Heart left ventricle (tissue), 16 donors: ENCODE measurements at places on chromosomes 13 and 19. TPM values are rescaled to one million over a fixed set of nuclear protein-coding genes. Genes with fewer than 3 reads are reported as not detected.

The MAST1 gene
- not detected for total RNA-seq

The LYPD3 gene
- total RNA-seq: 0.37 TPM

The UBE2S gene
- total RNA-seq: 29.1 TPM

The FAAP24 gene
- 0.25 TPM for total RNA-seq

The ZNF91 gene
- 147 TPM for total RNA-seq

The CD70 gene
- not detected for total RNA-seq

The GRK1 gene
- 0.21 TPM for total RNA-seq

DNA sequence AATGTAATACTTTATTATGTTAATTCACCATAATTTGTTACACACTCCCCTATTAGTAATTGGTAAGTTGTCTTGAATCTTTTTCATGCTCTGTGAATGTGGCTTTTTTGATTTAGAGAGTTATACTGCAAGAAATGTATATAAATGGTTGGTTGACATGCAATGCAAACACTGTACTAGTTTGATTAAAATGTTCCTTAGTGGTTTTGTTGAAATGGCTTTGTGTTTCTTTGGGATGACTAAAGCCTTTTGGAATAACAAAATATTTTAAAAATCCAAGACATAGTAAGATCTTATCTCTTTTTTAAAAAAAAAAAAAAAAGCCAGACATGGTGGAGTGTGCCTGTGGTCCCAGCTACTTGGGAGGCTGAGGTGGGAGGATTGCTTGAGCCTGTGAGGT is 10.5 kb downstream of the LAMP1 start:
- H3K36me3 ChIP-seq: peaks cover 70% of the 10 kb centered on the region
- no peaks in the 10 kb centered on the region for H3K27me3 ChIP-seq
- no peak overlapping the region for H3K27ac ChIP-seq
- H3K4me3 ChIP-seq: no peak overlapping the region
- no peak for DNase-seq

DNA sequence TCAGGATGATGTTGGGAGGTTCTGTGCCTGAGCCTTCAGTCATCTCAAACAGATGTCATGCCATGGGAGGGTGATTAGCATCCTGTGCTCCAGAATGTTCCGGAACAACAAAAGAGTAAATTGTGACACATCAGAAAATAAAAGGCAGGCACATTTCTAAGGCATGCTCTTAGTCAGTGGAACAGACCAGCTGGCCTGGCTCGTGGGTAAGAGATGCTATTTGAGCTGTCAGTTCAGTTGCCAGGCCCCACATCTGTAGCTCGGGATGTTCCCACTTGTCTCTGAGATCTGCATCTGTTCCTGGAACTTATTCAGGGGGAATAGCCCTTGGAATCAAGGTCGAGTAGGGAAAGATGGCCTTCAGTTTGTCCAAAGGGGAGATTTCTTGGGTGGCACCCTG is 26.0 kb downstream of the OLFM4 start:
- no peaks in the 10 kb centered on the region for H3K27me3 ChIP-seq
- H3K4me3 ChIP-seq: no peak overlapping the region
- no peak for DNase-seq
- H3K36me3 ChIP-seq: no peaks in the 10 kb centered on the region
- no peak overlapping the region for H3K27ac ChIP-seq
- H3K4me1 ChIP-seq: no peaks in the 10 kb centered on the region

GRCh38 chr13:34357435-34358232 is 539.7 kb downstream of the RFC3 start:
- DNase-seq: no peak
- no peak overlapping the region for H3K4me3 ChIP-seq
- H3K27ac ChIP-seq: no peak overlapping the region
- H3K27me3 ChIP-seq: no peaks in the 10 kb centered on the region
- H3K36me3 ChIP-seq: no peaks in the 10 kb centered on the region

GRCh38 chr13:99009987-99010551 is 32.2 kb upstream of the DOCK9 start:
- DNase-seq: no peak
- H3K27ac ChIP-seq: no peak overlapping the region
- H3K4me3 ChIP-seq: no peak overlapping the region
- H3K4me1 ChIP-seq: no peaks in the 10 kb centered on the region
- H3K27me3 ChIP-seq: no peaks in the 10 kb centered on the region

DNA sequence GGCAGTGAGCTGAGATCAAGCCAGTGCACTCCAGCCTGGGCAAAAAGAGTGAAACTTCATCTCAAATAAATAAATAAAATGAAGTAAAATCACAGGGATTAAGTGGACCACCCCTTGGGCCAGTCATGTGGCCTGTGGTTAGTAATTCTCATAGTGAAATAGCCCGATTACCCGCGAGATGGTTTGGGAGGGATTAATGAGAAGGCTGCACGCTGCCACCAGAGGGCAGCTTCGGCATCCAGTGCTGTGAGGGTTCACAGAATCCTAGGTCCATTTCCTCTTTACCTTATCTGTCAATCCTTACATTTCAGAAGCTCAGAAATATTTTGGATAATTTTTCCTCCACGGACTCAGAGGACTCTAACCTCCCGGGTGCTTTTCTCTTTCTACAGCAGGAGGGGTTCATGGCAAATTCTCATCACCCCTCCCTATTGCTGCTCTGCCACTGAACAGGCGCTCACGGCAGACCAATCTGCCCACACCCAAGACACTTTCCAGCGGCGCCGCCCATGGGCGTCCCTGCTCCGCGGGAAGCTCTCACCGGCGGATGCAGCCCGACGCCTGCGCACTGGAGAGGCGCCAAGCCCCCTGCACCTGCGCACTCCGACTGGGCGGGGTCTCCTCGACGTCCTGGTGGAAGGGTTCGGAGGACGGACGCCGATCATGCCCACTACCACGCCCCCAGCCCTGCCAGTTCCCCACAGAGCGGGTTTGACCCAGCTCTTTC is 11.0 kb downstream of the ZNF835 start:
- no peaks in the 10 kb centered on the region for H3K4me1 ChIP-seq
- no peaks in the 10 kb centered on the region for H3K27me3 ChIP-seq
- H3K36me3 ChIP-seq: no peaks in the 10 kb centered on the region
- no peak overlapping the region for H3K27ac ChIP-seq
- H3K4me3 ChIP-seq: peak overlapping the region; percentile 30
- peak; percentile 33 for DNase-seq

DNA sequence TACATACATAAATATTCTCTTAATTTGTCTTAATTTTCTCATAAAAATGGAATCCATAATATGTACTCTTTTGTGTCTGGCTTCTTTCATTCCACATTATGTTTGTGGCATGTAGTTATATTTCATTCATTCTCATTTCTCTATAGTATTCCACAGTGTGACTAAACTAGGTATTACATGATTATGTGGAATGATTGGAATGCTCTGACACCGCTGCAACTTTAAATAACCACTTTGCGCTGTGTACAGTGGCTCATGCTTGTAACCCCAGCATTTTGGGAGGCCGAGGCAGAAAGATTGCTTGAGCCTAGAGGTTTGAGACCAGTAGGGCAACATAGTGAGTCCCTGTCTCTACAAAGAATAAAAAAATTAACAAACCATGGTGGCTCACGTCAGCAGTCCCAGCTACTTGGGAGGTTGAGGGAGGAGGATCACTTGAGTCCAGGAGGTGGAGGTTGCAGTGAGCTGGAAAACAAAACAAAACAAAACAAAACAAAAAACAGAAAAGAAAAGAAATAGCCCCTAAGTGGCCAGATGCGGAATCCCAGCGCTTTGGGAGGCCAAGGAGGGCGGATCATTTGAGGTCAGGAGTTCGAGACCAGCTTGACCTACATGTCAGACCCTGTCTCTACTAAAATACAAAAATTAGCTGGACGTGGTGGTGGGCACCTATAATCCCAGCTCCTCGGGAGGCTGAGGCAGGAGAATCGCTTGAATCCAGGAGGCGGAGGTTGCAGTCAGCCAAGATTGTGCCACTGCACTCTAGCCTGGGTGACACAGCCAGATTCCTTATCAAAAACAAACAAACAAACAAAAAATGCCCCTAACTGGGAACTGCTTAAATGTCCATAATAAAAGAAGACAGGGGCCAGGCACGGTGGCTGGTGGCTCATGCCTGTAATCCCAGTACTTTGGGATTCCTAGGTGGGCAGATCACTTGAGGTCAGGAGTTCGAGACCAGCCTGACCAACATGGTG is 8.0 kb upstream of the SAE1 start:
- no peaks in the 10 kb centered on the region for H3K36me3 ChIP-seq
- DNase-seq: no peak
- H3K27me3 ChIP-seq: no peaks in the 10 kb centered on the region
- H3K27ac ChIP-seq: no peak overlapping the region
- H3K4me3 ChIP-seq: no peak overlapping the region
- H3K4me1 ChIP-seq: peaks cover 4% of the 10 kb centered on the region

- no peak overlapping the region for H3K4me3 ChIP-seq
- DNase-seq: no peak
- no peaks in the 10 kb centered on the region for H3K36me3 ChIP-seq
- peaks cover 24% of the 10 kb centered on the region for H3K27me3 ChIP-seq
Measured at GRCh38 chr19:8147582-8147978, 1.8 kb downstream of the FBN3 start.

DNA sequence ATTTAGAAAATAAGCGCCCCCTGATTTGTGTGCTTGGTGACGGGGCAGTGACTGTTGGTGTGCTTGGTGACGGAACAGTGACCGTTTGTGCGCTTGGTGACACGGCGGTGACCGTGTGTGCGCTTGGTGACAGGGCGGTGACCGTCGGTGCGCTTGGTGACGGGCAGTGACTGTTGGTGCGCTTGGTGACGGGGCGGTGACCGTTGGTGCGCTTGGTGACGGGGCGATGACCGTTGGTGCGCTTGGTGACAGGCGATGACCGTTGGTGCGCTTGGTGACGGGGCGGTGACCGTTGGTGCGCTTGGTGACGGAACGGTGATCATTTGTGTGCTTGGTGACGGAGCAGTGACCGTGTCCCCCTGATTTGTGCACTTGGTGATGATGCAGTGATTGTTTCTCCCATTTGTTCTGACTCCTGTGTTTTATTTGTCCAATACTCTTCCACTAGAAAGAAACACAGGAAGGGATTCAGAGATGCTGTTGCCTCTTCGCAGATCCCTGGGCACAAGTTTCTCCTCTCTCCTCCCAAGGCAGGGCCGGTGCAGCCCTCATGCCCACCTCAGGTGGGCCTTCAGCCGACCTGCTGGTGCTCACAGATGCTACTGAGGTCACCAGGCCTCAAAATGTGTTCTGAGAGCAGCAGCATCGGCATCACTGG is 128.3 kb downstream of the ATP11A start:
- DNase-seq: no peak
- H3K4me1 ChIP-seq: no peaks in the 10 kb centered on the region
- H3K27me3 ChIP-seq: no peaks in the 10 kb centered on the region
- H3K36me3 ChIP-seq: no peaks in the 10 kb centered on the region

GRCh38 chr19:10010247-10010691 is at the start of gene COL5A3:
Gene COL5A3 (minus strand): TSS chr19:10010504. CDS start chr19:10010385, 119 bp downstream.
- peaks cover 25% of the 10 kb centered on the region for H3K4me1 ChIP-seq
- DNase-seq: peak; percentile 72
- H3K4me3 ChIP-seq: peak within 1 kb of the TSS; percentile 61
- H3K36me3 ChIP-seq: peaks cover 5% of the 10 kb centered on the region
- peaks cover 33% of the 10 kb centered on the region for H3K27me3 ChIP-seq

GRCh38 chr19:10013834-10014618 is 743 bp downstream of the RDH8 start:
- no peak overlapping the region for H3K27ac ChIP-seq
- no peak for DNase-seq
- no peaks in the 10 kb centered on the region for H3K36me3 ChIP-seq
- no peaks in the 10 kb centered on the region for H3K4me1 ChIP-seq
